ENCODE measurements at places on chromosomes 12 and 14.
A peak's percentile ranks its signal among the peaks of the same experiment; 100 is the strongest.

DNA sequence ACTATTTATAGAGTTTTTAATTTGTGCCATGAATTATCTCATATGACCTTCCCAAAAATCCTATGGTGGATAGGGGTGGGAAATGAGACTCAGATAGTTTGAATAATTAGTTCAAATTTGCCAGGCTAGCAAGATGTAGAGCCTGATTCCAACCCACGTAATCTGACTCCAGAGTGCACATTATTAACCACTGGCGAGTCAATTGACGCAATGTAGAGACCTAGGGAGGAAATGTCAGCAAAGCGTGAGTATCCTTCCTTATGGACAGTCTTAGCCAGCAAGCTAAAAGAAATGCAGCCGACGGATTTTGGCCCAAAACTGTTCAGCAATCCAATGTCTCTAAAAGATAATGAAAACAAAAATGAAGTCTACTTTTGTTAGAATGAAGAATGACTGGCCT, 193.3 kb upstream of the KRR1 start:
- DNase-seq: no peak

DNA sequence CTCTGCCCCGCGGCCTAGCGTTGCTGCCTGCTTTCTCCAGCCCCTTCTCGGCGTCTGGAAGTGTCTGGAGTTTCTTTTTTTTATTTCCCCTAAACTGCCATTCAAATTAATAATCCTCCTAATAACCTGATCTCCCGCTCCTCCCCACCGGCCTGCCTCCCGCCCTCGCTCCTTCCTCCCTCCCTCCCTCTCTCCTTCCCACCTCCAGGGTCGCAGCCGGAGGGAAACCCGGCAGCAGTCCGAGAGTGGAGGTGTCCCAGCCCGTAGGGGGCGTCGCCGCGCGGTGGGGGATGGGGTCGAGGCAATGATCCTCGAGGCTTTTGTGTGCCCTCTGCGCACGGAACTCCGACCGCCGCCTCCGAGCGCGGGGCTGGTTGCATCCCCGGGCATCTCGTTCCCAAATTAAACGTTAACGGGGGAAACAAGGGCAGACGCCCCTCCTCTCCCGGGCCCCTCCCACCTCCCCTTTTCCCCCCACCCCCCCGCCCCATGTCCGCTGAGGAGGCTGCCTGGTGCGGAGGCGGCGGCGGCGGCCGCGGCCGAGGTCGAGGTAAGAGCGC, 1.0 kb upstream of the SOCS2 start:
- peak; percentile 55 for DNase-seq

- DNase-seq: no peak
These were observed 46.9 kb downstream of the RIMBP2 start for GRCh38 chr12:130669205-130669557.

DNA sequence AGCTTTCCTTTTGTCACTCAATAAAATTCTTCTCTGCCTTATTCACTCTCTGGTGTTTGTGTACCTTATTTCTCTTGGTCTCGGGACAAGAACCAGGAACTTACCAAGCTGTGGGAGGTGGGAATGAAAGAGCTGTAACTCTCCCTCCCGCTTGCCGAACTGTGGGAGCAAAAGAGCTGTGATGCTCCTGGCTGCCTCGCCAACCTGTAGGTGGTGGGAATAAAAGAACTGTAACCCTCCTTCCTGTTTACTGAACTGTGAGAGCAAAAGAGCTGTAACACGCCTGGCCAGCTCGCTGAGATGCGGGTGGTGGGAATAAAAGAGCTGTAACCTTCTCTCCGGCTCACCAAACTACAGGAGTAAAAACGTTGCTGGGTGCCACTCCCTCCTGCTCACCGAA, 314.1 kb upstream of the LRIG3 start:
- no peak for DNase-seq

- DNase-seq: no peak
These were observed 10.4 kb downstream of the POLE2 start for GRCh38 chr14:49677643-49678042.

DNA sequence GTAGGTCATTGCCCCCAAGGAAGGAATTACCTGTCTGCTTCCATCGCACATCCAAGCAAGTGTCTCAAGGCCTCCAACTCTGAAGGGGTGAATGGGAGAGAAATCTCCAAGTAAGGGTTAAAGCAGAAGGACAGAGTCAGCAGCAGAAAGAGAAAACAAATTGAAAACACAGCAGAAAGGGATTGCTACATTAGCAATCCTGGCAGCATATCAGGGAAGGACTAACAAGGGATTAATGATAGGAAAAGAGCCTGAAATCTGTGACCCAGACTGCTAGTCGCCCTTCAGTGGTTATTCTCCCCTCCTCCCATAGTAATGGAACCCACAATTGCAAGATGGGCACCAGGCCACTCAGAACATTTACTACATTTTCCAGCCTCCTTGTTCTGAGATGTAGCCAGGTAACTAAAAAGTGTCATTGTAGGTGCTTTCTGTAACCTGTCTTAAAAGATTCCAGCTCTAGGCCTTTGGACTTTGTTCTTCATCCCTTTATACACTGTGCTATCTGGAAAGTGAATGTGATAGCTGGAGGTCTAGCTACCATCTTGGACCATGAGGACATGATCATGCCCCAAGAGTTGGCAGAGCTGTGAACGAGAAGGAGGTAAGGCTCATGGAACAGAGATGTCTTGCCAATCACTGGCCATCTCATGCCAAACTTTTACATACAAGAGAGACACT, 36.0 kb downstream of the MAP3K9 start:
- no peak for DNase-seq

DNA sequence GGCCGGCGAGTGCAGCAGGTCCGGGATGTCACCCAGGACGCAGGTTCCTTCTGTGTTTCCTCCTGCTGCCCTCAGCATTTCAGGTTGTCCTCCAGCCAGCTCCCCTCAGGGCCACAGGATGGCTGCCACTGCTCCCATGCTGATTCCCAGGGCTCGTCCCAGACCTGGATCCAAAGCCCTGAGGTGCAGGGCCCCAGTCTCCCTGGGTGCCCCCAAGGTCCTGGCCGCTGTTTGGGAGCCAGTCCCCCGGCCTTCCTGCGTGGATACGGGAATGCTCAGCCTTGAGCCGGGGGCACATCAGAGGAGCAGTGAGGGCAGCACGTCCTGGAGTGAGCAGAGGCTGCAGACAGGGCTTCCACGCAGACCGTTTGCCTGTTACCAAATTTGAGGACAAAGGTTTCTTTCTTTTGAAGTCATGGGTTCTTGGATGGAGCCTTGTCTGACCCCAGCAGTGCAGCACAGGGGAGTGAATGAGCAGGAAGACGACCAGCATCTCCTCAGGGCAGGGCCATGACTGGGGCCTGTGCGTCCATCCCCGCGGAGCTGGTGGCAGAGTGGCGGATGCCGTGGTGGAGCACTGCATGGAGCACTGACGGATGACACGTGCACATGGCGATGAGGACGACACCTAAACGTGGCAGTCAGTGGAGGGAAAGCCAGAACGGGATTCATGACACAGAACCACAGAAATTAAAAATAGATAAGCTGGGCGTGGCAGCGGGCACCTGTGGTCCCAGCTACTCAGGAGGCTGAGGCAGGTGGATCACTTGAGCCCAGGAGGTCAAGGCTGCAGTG, 12.5 kb upstream of the CACNA2D4 start:
- DNase-seq: no peak

DNA sequence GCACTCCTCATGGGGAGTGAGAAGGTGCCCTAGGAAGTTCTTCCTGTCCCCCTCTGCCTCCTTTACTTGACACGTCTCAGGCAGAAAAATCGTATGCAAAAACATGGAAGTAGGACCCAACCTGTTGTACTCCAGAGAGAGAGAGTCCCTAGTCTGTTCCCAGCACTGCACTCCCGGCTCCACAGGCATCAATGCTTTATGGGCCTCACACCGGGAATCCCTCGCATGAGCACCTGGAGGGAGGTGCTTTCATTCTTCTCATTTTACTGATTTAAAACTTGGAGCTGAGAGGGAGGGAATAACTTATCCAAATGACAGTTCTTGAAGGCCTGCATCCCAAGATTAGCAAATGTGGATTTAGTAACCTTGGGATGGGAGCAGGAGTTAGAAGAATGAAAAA, 1101.4 kb downstream of the BCL11B start:
- no peak for DNase-seq

DNA sequence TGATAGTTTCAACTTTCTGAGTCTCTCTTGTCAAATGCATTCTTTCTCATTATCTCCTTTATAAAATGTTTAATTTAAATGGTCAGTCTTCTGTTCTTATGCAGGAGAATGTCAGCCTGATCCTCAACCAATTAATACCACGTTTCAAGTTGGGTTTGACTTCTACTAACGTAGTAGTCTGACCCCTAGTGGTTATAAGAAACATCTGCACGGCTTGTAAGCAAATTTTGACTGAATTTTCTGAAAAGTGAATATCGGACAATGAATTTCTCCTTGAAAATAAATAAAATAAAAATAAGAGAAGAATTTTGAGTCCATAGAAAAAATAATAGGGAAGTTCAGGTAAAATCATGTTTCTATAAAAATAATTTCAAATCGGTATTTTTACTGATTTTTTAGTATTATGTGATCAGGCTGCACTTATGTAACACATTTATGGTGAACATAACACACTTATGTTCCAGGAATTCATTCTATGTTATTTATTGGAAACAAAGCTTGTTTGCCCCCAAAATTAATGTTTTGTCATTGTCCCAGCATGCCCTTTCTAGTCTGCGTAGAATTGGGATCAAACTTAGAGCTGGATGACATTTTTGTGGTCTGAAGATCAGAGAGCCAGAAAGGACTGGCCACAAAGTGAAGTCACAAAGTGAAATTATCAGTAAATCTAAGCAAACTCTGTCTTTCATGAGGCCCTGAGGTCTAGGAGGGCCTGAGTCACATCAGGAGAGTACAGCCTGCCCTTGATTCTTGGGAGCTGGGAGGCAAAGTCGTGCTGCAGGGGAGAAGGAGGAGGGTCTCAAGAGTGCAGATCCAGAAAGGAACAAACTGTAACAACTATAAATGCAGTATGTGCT, 101.2 kb upstream of the STXBP6 start:
- DNase-seq: peak; percentile 39
